Activated T-cell treated with anti-CD3 and anti-CD28 coated beads for 24 hours (primary cell): ENCODE measurements at places on chromosomes 5 and 9.

GRCh38 chr9:131467214-131467935, 35.3 kb upstream of the POMT1 start:
- no peak for DNase-seq

DNA sequence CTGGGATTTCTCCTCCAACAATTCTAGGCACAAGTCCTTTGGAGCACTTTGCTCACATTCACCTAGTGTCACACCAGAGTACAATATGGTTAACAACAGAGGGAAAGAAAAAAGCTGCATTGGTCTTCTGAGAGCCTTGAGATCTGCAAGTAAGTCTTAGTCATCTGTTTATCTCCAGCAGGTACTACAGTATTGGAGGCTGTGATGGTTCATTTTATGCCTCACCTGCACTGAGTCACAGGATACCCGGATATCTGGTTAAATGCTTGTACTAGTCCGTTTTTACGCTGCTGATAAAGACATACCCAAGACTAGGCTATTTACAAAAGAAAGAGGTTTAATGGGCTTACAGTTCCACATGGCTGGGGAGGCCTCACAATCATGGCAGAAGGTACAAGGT, 525.0 kb downstream of the NR2F1-AS1 start:
- no peak for DNase-seq

DNA sequence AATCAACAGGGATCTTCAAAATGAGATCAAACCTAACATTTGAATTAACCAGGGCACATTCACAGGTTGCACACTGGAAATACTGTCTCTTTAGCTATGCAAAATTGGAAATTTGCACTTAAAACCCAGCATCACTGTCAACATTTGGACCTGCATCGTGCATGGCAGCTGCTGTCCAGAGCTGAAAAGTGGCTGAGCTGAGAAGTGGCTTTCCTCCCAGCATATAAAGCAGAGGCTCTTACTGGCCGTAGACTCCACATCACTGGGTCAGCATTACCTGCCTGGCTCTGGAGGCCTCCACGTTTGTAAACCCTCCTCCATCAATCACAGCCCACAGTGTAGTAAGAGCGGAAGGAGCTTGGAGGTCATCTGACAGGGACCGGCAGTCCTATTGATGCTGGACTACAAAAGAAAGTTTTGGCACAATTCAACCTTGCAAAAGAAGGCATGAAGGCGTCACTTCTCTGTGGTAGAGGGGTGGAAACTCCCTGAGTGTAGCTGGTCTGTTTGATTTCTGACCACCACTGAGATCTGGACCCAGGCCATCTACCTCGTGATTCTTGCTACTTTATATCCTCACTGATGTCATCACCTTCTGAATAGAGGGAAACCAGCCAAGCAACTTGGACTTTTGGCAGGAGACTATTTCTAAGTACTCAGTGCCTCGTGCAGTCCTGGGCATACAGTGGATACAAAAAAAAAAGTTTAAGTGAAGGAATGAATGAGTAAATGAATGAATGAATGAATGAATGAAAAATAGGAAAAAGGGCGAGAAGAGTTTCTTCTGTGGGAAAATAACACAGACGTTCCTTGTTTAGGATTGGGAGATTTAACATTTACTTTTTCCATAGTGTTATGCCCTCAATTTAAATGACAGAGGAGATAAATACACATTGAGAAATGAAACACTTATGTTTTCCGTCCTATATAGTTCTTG, 14.8 kb downstream of the RASEF start:
- DNase-seq: no peak

- no peak for DNase-seq
Observed at GRCh38 chr5:78127875-78128274, 166.6 kb downstream of the AP3B1 start.

GRCh38 chr9:116550696-116551436, 136.2 kb upstream of the TRIM32 start:
- DNase-seq: no peak

- no peak for DNase-seq
Observed at GRCh38 chr5:157523976-157524375, 51.6 kb downstream of the ADAM19 start.
